Activated gamma-delta T cell (primary cell): ENCODE measurements at places on chromosomes 13 and 19.

DNA sequence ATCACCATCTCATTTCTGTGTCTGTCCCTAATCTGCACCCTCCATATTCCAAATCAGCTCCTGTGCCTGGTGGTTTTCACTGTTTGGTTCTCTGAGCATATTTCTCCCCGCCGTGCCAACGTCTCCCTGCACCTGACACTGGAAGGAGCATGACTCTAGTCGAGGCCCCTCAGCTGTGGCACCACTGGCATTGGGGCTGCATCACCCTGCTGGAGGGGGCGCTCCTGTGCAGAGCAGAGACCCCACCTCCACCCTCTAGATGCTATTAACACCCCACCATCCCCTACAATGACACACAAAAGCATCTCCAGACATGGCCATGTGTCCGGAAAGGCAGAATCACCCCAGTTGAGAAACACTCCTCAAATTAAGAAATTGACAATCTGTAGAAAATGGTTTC is 20.8 kb downstream of the ZSCAN5C start:
- no peak for DNase-seq

GRCh38 chr19:14119644-14120496 is 2.3 kb upstream of the PRKACA start:
- DNase-seq, result no peak

DNA sequence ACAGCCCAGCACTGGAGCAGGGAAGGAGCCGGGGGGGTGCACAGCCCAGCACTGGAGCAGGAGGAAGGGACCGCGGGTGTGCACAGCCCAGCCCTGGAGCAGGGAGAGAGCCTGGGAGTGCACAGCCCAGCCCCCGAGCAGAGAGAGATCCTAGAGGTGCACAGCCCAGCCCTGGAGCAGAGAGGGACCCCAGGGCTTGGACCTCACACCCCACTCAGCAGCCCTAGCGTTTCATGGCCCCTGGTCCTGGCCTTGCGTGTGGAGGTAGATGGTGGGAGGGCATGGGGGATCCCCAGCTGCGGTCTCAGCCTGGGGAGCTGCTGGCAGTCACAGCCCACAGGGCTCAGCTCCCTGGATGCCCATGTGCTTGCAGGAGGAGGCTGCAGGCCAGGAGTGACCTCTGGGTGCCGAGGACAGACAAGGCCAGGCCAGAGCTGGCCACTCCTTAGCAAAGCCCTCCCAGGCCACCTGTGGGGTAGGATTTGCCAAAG is 25.1 kb downstream of the GAS6 start:
- DNase-seq, result no peak

- DNase-seq, result no peak
These were observed 5.9 kb downstream of the FKBP8 start for GRCh38 chr19:18537431-18537830.

DNA sequence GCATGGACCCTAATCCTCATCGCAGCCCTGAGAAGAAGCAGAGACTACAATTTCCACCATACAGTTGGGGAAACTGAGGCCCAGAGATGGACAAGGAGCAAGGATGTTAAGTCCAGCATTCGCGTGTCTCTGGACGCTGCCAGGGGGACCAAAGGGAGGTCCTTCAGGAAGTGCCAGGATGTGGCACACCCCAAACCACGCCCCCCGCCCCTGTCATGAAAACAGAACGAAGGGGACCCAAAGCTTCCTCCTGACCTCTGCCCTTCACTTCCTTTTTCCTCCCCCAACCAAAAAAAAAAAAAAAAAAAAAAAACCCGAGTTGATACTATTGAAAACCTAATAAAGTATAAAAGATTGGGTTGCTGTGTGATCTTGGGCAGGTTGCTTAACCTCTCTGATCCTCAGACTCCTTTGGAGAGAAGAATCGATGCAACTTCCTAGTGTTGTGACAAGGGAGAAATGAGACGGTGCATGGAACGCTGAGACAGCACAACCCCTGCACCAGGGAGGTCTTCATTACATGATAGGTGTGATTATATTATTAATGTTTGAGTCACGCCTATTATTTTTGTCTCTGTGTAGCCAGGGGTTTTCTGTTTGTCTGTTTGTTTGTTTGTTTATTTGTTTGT is 2.7 kb upstream of the ZBTB7A start:
- DNase-seq, result no peak

DNA sequence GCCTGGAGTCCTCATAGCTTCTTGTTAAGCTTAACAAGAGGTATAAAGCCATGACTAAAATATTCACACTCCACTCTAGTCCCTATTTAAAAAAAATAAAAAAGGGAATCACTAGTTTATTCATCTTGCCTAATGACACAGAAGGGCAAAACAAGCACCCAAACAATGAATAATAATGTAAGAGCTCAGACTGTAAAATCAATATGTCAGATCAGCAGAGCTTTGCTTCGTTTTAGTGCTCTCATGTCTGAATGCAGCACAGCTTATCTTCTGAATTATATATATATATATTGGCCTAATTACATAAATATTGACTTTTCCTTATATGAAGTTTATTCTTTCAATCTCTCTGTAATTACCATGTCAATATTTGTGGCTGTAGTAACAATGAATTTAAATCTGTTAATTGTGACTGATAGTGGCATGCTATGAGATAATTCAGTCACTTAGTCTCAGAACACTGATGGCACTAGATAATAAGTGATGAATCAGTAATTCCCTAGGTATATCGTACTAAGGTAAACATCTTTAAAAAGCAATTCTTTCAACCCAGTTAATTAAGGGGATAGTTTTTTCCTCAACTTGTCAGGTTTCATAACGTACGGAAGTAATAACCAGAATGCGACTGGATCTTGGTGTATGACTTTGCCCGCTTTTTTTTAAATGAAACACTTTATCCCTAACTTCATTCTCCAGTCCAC is 361.9 kb upstream of the GPC6 start:
- DNase-seq, result no peak

DNA sequence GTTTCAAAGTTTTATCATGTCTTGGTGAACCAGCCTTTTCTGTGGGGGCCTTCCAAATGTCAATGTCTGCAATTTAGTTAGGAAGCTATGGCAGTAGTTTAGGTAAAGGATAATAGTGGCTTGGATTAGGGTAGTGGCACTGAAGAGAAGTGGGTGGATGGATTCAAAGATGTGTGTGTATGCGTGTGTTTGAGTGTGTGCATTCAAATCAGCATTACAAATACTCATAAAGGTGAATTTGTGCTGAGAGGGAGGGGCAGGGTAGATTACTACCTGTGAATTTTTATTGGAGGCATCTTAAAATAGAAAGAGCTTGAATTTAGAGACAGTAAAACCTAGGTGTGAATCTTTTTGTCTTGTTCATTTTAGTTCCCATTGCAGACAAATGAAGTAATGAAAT is 16.9 kb downstream of the NDFIP2 start:
- no peak for DNase-seq

DNA sequence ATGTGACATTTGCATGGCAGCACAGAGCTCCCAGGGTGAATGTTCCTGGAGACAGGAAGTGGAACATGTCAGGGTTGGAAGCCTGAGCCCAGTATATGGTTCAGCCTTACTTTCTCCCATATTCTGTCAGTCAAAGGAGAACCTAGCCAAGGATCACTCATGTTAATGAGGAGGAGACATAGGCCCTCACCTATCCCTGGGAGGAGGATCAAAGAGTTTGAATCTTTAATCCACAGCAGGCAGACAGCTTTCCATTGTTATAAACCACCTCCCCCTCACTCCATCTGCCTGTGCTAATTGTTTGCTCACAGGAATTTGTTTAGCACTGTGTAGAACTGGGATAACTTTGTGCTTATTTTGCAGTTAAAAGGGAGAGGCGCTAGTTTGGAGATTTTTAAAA is 1069.1 kb downstream of the EFNB2 start:
- no peak for DNase-seq

GRCh38 chr13:38044067-38044466 is 174.5 kb upstream of the TRPC4 start:
- no peak for DNase-seq

GRCh38 chr13:30502237-30502636 is 36.5 kb upstream of the HMGB1 start:
- DNase-seq, result no peak

DNA sequence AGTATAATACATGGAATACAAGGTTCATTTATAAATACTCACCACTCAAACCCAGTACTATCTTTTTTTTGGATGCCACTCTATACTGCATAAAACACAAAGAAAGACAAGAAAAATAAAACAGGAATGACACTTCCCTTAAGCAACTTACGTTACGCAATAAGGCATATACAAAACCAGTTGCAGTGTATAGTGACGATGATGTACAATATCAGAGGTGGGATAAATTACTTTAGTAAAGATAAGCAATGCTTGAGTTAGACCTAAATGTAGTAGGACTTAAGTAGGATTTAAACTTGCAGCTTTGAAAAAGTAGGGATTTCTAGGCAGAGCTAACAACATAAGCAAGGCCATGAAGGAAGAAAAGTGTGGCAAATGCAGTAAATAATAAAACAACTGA is 374.9 kb downstream of the SPRY2 start:
- no peak for DNase-seq

DNA sequence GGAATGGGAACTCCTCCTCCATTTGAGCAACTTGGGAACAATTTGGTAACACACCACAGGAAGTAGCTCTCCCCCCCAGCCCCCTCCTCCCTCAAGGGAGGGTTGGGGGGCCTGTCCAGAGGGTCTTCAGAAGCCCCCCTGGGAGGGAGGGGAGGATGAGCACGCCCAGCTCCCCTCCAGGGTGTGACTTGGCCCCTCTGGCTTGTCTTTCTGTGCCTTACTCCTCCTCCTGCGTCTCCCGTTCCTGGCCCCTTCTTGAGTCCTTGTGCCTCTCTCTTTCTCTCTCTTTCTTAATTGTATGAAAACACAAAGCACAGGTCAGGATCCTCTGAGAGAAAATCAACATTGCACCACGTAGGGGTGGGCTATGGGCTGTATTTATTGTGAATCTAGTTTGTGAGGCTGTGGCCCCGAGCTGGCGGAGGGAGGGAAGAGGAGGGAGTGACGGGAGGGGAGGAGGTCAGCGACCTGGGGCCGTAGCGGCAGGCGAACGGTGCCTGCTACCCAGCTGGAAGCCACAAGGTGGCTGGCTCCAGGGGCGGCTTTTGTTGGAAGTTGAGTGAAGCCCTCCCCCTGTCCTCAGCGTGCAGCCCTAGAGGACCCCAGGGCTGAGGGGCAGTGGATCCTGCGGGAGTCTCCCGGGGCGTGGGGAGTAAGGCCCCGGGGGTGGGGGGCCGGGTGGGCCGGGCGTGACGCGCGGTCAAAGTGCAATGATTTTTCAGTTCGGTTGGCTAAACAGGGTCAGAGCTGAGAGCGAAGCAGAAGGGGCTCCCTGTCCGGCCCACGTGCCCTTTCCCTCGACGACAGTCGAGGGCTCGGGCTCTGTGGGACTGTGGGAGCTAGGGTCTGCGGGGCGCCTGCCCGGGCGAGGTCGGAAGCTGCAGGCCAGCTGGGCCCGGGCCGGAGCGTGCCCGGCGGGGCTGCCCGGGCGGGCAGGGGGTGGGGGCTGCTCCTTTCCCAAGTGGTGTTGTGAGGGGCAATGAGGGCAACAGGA is 6.4 kb downstream of the LYL1 start:
- no peak for DNase-seq

GRCh38 chr19:35650581-35650980 is 2.5 kb downstream of the COX6B1 start:
- no peak for DNase-seq

GRCh38 chr19:11261431-11261970 is 823 bp downstream of the DOCK6 start:
- no peak for DNase-seq

GRCh38 chr13:105364191-105364590 is 1171.3 kb downstream of the EFNB2 start:
- no peak for DNase-seq

- DNase-seq, result no peak
These were observed 458.9 kb downstream of the COG6 start for GRCh38 chr13:40114305-40114896.

- no peak for DNase-seq
These were observed 35.1 kb downstream of the ENOX1 start for GRCh38 chr13:43751624-43752023.

GRCh38 chr13:108902405-108903155 is 273.2 kb downstream of the MYO16 start:
- DNase-seq, result no peak

GRCh38 chr13:51006067-51006845 is 96.7 kb downstream of the RNASEH2B start:
- DNase-seq, result no peak

GRCh38 chr19:56884441-56884840 is 43.9 kb upstream of the PEG3 start:
- no peak for DNase-seq

DNA sequence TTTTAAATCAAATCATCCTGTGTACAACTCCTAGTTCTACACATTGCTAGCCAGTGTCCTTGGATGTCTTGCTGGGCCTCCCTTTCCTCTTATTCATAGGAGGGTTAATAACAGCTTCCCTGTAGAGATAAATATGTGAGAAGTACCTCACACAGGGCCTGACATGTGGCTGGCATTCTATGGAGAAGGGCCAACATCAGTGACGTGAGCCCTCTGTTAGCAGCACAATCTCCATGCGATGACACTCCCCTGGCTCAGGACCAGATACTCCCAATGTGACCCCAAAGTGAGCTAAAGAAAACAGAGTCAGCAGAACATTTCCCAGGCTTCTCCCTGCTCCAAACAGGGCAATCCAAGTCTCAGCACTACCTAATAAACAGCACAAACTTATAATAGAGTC is 818.4 kb downstream of the DIAPH3 start:
- no peak for DNase-seq

DNA sequence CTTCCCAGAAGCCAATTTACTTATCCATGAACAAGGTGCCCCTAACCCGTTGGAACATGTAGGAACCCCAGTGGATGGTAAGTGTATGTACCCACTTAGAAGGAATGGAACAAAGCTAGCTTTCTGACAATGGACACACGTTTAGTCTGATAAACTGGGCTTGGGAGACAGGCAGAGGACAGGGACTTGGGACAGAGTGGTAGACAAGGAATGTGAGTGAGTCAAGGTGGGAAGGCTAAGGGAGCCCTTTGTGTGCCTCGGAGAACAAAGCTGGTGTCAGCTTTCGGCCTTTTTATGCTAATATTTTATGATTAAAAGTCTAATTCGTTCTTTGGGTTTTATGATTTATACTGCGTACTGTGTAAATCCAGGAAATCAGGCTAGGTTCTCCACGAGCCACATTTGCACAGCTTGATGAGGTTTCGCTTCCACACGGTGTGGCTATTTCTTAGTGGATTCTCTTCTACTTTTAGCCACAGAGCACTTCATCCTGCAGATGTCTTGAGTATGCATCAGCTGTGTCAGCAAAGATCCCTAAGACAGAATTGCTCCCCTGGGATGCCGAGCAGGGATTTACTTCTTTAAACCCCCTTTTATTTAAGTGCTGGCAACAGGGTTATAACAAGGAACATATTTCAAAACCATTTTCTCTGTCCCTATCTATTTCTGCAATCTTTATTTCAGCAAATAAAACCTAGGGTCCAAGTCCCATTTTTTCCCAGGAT is 258.5 kb downstream of the DLEU7 start:
- no peak for DNase-seq
